ENCODE measurements at places on chromosomes 1 and 21. TPM values are rescaled to one million over a fixed set of nuclear protein-coding genes. Genes with fewer than 3 reads are reported as not detected.

BTBD19 gene
- 5.6 TPM for total RNA-seq

GRCh38 chr1:32755810-32756159 is 53.2 kb upstream of the SYNC start:
- H3K4me3 ChIP-seq, result no peak overlapping the region
- peaks cover 10% of the 10 kb centered on the region for H3K4me1 ChIP-seq
- H3K27ac ChIP-seq, result no peak overlapping the region
- H3K27me3 ChIP-seq, result peaks cover 37% of the 10 kb centered on the region

GRCh38 chr1:8239039-8239305 is 78.9 kb upstream of the SLC45A1 start:
- DNase-seq, result no peak
- peaks cover 6% of the 10 kb centered on the region for H3K4me1 ChIP-seq
- H3K27ac ChIP-seq, result no peak overlapping the region
- peaks cover 8% of the 10 kb centered on the region for H3K27me3 ChIP-seq
- H3K36me3 ChIP-seq, result no peaks in the 10 kb centered on the region

DNA sequence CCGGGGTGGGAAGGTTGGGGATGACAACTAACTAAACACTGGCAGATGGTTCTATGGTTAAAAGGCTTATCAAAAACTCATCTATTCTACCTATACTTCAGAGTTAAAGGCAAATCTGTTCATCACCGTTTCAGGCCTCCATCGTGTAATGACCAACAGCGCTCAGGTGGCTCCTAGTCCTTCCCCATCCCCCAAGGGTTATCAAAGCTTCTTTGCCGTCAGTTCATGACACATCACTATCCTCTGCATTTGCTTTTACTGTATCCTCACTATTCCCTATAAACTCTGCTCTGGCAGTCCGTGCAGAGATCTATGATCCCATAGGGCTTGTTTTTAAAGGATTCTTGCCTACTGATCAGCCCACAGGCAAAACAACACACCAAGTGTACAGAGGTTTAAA is 8.2 kb downstream of the HMGN1 start:
- peaks cover 16% of the 10 kb centered on the region for H3K4me1 ChIP-seq
- H3K27ac ChIP-seq, result no peak overlapping the region
- H3K4me3 ChIP-seq, result no peak overlapping the region
- H3K36me3 ChIP-seq, result peaks cover 28% of the 10 kb centered on the region
- DNase-seq, result no peak

- no peak for DNase-seq
- no peak overlapping the region for H3K27ac ChIP-seq
- H3K27me3 ChIP-seq, result no peaks in the 10 kb centered on the region
- H3K4me3 ChIP-seq, result no peak overlapping the region
- H3K36me3 ChIP-seq, result no peaks in the 10 kb centered on the region
Measured at GRCh38 chr1:99623554-99623953, 22.4 kb upstream of the PALMD start.

GRCh38 chr1:52365071-52365745 is 797 bp downstream of the CC2D1B start:
- no peak for DNase-seq
- peaks cover 34% of the 10 kb centered on the region for H3K4me1 ChIP-seq
- peak overlapping the region; percentile 98 for H3K4me3 ChIP-seq
- H3K27ac ChIP-seq, result peak overlapping the region; percentile 98

IFFO2 gene
- 21.8 TPM for total RNA-seq

SLC45A3 gene
- total RNA-seq, result 0.17 TPM

BRDT gene
- total RNA-seq, result not detected

DNA sequence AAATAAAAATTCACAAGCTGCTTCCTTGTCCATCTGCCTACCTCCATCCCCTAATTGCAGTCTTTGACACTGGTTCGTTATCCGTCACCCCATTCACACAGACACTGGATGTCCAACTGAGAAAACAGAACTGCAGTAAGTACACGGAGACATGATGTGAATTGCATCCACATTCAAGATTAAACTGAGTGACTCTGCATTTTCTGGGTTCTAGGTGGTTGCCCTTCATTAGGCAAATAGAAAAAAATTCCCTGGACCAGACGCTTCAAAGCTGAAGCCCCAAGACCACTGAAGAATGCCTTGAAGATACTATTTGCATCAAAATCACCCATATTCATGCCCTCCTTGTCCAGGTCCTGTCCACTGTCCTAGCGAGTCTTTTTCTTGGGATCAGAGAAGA is 7.9 kb upstream of the ALG6 start:
- no peak overlapping the region for H3K4me3 ChIP-seq
- peaks cover 29% of the 10 kb centered on the region for H3K27me3 ChIP-seq
- no peaks in the 10 kb centered on the region for H3K36me3 ChIP-seq
- DNase-seq, result no peak
- no peak overlapping the region for H3K27ac ChIP-seq

NTMT2 gene
- not detected for total RNA-seq

GRCh38 chr1:87673748-87674147 is 345.1 kb downstream of the LMO4 start:
- no peak overlapping the region for H3K4me3 ChIP-seq
- no peak overlapping the region for H3K27ac ChIP-seq
- H3K36me3 ChIP-seq, result no peaks in the 10 kb centered on the region
- no peaks in the 10 kb centered on the region for H3K4me1 ChIP-seq

DNA sequence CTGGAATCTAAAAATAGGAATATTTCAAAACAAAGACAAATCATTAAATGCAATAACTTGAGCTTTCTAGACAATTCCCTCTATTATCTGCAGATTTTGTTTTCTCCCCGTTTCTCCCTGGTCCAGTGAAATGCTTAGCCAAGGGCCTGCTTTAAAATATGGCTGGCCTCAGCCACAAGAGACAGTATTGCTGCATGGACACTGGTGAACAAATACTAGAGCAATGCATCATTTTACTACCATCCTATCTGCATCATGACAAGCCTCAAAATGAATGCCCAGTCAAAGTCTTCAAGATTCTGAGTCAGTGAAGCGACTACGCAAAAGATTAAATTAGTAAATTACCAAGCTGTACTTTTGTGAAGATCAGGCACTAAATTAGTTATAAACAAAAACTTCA is 80.5 kb downstream of the ENAH start:
- peaks cover 2% of the 10 kb centered on the region for H3K4me1 ChIP-seq
- peaks cover 6% of the 10 kb centered on the region for H3K27me3 ChIP-seq
- no peak overlapping the region for H3K4me3 ChIP-seq

DNA sequence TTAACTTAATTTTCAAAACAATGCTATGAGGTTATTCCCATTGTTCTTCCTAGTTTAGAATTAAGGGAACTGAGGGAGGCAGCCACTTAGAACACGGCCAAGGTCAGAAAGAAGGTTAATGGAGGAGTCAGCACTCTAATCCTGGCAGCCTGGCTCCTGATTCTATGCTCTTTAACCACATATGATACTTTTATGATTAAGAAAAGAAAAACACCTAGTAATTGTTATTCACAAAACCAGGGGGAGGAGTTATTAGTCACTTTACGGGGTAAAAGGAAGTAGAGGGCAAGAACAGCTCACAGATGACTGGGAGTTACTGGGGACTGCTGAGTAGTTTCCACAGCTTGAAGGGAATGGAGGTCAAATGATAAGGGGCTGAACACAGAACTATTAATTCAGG is 38.6 kb downstream of the GADD45A start:
- no peak for DNase-seq
- H3K27ac ChIP-seq, result no peak overlapping the region
- no peaks in the 10 kb centered on the region for H3K36me3 ChIP-seq
- no peak overlapping the region for H3K4me3 ChIP-seq

GRCh38 chr1:59026472-59026948 is 242.7 kb upstream of the JUN start:
- DNase-seq, result no peak
- no peak overlapping the region for H3K27ac ChIP-seq
- H3K4me1 ChIP-seq, result no peaks in the 10 kb centered on the region
- H3K4me3 ChIP-seq, result no peak overlapping the region

DPT gene
- not detected for total RNA-seq

DNA sequence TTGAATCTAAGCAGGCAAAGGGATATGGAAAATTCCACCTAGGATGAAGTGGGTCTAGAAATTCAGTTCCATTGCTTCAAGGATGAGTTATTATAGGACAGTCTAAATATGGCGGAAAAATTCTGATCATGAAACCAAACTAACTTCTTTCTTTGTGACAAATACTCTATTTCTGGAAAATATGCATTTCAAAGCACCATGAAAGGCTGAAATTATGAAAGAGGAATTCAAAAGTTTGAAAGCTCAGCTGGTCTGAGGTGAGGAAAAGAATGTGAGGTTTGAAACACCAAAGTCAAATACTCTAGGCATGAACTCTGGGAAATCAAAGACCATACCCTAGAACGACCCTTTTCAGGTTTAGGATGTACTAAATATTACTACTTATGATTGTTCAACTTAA is 36.4 kb upstream of the COL11A1 start:
- DNase-seq, result no peak
- no peaks in the 10 kb centered on the region for H3K27me3 ChIP-seq
- H3K27ac ChIP-seq, result no peak overlapping the region
- H3K36me3 ChIP-seq, result no peaks in the 10 kb centered on the region
- no peak overlapping the region for H3K4me3 ChIP-seq

- DNase-seq, result no peak
- no peak overlapping the region for H3K4me3 ChIP-seq
- peaks cover 7% of the 10 kb centered on the region for H3K4me1 ChIP-seq
- peaks cover 1% of the 10 kb centered on the region for H3K36me3 ChIP-seq
- no peak overlapping the region for H3K27ac ChIP-seq
Measured at GRCh38 chr1:8031176-8031785, 5.2 kb upstream of the ERRFI1 start.

DNA sequence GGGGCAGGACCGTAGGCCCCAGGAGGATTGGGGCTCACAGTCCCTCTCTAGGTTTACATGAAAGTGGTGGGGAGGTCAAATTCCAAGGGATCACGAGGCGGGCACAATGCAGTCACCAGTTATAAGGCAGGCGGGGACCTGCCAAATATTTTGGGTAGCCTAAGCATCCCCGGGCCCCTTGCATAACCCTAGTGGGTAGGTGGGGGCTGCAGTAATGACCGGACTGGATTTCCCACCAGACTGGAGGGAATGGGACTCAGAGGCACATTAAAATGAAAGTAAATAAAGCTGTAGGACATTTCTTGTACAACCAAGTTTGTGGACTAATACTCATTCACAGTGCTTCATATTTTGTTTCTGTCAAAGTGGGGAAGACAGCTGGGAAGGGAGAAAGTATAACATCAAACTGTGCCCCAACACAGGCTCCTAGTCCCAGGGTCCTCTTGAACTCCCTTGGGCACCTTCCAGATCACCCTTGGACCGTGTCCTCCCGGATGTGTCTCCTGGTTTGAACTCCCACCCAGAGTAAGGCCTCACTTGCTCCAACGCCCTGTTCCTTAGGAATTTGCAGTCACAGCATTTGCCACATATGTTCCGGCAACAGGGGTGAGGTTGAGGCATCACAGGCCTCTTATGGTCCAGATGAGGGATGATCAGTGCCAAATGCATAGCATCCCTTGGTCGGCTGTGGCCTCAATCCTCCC is 28.4 kb upstream of the KIAA0040 start:
- no peak for DNase-seq
- peaks cover 7% of the 10 kb centered on the region for H3K4me1 ChIP-seq
- H3K36me3 ChIP-seq, result no peaks in the 10 kb centered on the region
- no peak overlapping the region for H3K4me3 ChIP-seq
- no peaks in the 10 kb centered on the region for H3K27me3 ChIP-seq

DNA sequence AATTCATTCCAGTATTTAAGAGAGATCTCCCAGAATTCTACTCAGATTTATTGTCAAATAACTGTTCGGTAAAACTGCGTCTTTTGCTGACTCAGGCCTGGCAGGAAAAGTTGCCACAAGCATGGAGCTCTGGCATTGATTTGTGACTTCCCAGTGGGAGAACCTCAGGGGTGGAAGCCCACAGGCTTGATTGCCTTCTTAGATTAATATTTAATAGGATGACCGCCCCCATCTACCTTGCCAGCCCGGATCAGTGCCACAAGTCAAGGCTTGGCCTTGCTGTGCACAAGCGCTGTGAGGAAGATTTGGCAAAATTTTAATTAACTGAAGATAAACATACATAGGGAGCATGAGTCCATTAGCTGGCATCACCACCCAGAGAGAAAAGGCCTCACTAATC is 93.5 kb downstream of the LRIG2 start:
- H3K27me3 ChIP-seq, result peaks cover 8% of the 10 kb centered on the region
- no peaks in the 10 kb centered on the region for H3K36me3 ChIP-seq
- no peaks in the 10 kb centered on the region for H3K4me1 ChIP-seq
- no peak overlapping the region for H3K27ac ChIP-seq

ROR1 gene
- total RNA-seq, result not detected

UBE2U gene
- total RNA-seq, result not detected

GALNT2 gene
- 25.3 TPM for total RNA-seq

NR1I3 gene
- total RNA-seq, result not detected

DNA sequence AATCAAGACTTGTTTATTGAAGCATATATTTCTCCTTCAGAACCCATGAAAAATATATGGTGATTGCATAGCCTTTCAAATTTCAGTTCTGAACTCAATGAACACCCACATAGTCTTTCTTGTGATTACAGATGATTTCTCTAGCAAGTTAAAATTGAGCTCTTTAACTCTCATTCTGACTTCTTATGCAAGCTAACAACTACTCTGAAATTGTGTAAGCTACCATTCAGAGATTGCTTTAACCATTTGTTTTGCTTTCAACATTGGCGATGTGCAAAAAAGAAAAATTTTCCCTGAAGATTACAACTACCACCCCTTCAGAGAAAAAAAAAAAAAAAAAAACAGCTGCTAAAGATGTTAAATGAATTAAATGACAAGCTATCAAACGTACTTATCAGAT is 193.9 kb downstream of the DAB1 start:
- H3K4me1 ChIP-seq, result no peaks in the 10 kb centered on the region
- H3K4me3 ChIP-seq, result no peak overlapping the region
- H3K27me3 ChIP-seq, result no peaks in the 10 kb centered on the region
- no peak for DNase-seq
- no peak overlapping the region for H3K27ac ChIP-seq

GRCh38 chr1:2406451-2407041 is 5.8 kb downstream of the PEX10 start:
- H3K4me3 ChIP-seq, result no peak overlapping the region
- DNase-seq, result no peak
- peaks cover 7% of the 10 kb centered on the region for H3K4me1 ChIP-seq
- H3K27me3 ChIP-seq, result no peaks in the 10 kb centered on the region

ZNF672 gene
- 51.0 TPM for total RNA-seq

GRCh38 chr1:157269656-157270375 is 131.6 kb upstream of the ETV3 start:
- H3K36me3 ChIP-seq, result no peaks in the 10 kb centered on the region
- H3K27me3 ChIP-seq, result peaks cover 2% of the 10 kb centered on the region
- DNase-seq, result no peak
- H3K27ac ChIP-seq, result no peak overlapping the region
- H3K4me1 ChIP-seq, result no peaks in the 10 kb centered on the region

Data from activated naive CD8-positive, alpha-beta T cell treated with anti-CD3 and anti-CD28 coated beads, Interleukin-2, amount 10 ng/mL, durations not matched to agents 7 days and 5 days (primary cell).